Lower leg skin (tissue), 4 donors: ENCODE measurements at places on chromosomes 5 and 9.

- no peak for DNase-seq
Observed at GRCh38 chr5:144085381-144085780, 85.1 kb downstream of the YIPF5 start.

- DNase-seq, result no peak
Observed at GRCh38 chr9:134032456-134033222, 7.4 kb downstream of the BRD3OS start.

DNA sequence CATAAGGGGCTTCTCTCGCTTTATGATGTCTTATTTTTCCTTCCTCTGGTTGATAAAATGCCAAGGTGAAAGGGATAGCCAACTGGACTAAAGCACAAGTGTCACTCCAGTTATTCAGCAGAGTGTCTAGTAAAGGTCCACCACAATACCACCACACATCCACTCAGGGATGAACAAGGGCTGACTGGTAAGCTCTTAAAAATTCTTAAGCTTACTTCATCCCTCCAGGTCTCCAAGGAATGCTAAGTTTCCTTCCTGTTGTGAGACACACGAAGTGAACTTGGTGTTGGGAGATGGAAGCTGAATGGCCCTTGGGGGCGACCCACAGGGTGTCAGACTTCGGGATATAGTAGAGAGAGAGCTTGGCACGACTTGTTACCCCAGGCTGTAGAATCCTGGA lies 3.2 kb upstream of the HMGCS1 start:
- DNase-seq, result no peak

- no peak for DNase-seq
Observed at GRCh38 chr5:53041071-53041692, 52.0 kb downstream of the ITGA2 start.

GRCh38 chr5:133873449-133873848 lies 95.0 kb downstream of the C5orf15 start:
- DNase-seq, result no peak

GRCh38 chr5:53552561-53552960 lies 7.9 kb upstream of the NDUFS4 start:
- DNase-seq, result no peak

DNA sequence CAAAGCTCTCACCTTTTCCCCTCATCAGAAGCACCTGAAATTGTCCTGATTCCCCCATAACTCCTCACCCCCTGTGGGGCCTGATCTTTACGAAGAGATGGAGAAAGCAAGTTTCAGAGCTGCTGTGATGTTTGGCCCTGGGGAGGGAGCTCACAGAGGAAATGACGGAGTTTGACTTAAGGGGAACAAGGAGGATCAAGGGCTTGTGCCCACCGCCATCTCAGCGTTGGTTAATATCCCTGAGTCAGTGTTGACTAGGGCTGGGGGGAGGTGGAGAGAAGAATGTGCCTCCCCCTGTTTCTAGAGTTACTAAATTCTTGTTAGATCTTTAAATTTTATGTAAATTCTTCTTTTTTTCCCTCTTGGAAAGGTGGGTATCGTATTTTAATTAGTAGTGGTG lies 27.8 kb downstream of the FGF18 start:
- DNase-seq, result no peak

DNA sequence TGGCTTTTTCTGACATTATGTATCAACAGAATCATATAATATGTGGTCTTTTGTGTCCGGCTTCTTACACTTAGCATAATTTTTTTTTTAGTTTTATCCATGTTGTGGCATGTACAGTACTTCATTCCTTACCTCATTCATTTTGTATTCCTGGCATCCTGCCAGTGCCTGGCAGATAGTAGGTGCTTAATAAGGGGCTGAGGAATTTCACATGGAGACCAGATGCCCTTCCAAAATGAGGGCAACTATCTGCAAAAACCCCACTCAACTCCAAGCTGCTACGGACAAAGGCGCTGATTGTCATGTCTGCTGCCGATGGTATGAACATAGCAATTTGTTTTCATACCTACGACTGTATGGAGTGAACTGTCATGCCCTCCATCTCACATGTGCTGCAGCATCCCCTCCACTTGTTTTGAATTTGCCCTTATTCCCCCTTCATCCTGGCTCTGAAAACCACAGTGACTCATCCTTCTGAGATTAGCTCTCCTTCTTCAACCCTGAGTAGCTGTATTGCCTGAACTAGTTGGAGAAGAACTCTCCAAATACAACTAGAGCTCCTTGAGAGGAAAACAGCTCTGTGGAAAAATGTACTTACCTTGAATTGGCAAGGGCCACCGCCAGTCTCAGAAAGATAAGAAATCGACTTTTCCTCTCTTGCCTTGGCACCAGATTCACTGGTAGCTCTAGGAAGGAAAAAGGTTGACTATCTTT lies 41.3 kb upstream of the FOXE1 start:
- no peak for DNase-seq

DNA sequence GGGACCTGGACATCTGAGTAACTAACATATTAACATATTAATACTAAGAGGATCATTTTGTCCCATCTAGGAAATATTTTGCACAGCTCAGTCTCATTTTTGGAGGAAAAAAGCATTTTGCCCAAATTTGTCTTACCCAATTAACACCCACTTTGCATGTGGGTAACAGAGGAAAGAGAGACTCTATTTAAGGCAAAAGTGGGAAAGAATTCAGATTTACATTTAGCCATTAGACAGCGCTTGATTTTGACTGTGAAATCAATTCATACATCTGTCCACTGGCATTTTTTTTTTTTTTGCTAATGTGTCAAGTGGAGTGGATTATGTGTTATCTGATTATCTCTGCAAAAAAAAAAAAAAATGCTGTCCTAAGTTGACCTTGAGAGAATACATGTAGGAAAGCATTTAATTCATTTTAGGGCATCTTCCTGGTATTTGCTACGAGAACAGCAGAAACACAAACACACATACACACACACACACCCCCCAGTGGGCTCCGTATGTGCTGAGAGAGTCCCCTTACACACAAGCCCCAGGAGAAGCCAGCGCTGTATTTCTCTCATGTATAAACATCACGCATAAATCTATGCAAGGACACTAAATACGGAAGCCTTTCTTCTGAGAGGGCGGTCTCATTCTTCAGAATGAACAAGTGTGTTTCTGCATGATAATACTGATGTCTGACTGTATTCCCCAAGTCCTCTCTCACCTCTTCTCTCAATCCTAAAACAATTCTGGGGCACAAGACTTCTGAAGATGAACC lies 202.0 kb upstream of the KLF9 start:
- no peak for DNase-seq

- peak; percentile 96 for DNase-seq
Observed at GRCh38 chr5:75236322-75237316, at the start of gene ANKRD31. TSS of gene ANKRD31 (minus strand) at chr5:75236878. CDS start at chr5:75236686, 192 bp downstream.

GRCh38 chr9:89400403-89401116 lies 82.3 kb downstream of the SECISBP2 start:
- DNase-seq, result no peak

- DNase-seq, result no peak
Observed at GRCh38 chr5:76470976-76471375, 67.9 kb downstream of the IQGAP2 start.

- DNase-seq, result no peak
Observed at GRCh38 chr9:111965566-111966019, 69.0 kb downstream of the UGCG start.

GRCh38 chr5:177405805-177406204 lies 3.6 kb downstream of the F12 start:
- DNase-seq, result no peak

- DNase-seq, result no peak
Observed at GRCh38 chr9:70510157-70510770, 95.8 kb upstream of the KLF9 start.

DNA sequence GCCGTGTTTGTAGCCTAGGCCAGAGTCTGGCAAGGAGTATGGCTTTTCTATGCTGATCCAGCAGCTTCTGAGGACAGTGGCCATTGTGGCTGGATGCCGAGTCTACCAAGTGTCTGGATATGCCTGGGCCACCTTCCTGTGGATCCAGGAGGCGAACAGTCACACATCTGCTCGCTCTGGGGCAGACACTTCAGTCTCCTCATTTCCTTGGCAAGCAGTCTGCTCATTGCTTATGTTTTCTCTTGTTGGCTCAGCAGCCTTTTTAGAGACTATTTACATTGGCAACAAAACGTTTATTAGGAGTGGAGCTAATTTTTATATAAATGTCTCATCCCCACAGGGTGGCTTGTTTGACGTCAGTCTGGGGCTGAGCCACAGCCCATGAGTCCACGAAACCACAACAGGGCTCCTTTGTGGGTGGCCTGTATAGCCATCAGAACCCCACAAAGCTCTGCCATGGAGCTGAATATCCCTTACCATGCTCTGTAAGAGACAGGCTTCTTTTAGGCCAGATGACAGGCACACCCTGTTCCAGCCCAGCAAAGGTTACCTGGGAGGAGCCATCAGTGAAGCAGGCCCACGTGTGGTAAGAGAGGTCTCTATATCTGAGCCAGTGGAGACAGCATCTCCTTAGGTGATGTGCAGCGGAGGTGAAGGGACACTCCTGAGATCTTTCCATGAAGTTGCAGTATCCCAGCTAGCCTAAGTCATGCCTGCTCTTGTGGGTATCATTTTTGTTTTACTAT lies 221.7 kb downstream of the DIRAS2 start:
- no peak for DNase-seq

GRCh38 chr9:73548201-73548600 lies 396.5 kb downstream of the ANXA1 start:
- no peak for DNase-seq

DNA sequence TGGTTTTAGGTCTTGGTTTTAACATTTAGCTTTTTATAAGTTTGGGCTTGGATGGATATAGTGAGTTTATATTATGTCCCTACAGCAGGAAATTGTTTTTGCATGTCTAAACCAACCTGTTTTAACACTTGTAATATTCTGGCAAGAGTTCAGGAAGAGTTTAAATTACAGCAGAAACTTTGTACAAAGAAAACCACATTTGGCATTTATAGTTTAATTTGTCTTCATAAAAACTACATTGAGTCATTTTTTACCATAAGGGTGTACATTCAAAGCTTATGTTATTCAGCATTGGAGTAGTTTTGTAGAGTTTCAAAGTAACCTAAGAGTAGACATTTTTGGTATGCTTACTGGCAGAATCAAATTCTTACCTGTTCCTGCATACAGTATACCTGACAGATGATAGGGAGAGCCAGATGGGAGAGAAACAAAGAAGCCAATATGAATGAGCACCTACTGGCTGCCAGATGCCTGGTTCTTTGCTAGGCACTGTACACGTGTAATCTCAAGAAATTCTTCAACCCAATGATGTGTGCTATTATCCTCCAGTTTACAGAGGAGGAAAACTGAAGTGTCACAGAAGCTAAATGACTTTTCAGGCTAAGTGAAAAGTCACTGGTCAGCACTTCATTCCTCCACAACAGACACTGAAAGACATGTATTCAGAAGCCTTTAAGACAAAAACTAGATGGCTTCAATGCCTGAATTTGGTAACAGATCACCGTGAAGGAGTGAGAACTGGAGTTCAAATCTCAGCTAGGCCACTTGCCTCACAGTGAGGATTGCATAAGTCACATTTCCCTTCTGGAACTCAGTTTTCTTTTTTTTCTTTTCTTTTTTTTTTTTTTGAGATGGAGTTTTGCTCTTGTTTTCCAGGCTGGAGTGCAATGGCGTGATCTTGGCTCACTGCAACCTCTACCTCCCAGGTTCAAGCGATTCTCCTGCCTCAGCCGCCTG lies 25.9 kb upstream of the ECM2 start:
- no peak for DNase-seq

- DNase-seq, result no peak
Observed at GRCh38 chr5:132873119-132873929, at the start of gene LEAP2. TSS of gene LEAP2 (plus strand) at chr5:132873668. CDS start at chr5:132873695, 27 bp downstream.

DNA sequence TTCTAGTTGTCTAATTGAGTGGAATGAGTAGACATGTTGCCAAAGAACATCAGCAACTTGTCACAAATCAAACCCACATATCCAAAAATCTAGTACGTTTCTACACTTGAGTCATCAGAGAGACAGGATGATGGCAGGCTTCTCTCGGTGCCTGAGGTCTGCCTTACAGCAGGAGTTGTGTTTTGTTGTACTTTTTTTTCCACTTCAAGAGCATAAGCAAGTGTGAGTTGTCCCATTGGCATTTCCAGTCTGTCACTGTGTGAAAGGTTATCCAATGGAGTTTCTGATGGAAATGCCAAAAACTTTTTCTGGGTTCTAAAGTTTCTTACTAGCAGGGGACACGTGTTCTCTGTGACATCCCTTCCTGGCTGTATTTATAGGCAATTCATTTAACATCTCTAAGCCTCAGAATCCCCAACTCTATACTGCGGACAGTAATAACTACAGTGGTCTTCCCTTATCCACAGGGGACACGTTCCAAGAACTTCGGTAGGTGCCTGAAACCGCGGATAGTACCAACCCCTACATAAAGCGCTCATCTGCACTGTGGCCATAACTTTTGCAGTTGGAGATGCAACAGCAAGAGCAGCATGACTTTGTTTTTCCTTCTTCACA lies 246.5 kb downstream of the SYK start:
- DNase-seq, result peak; percentile 75

- DNase-seq, result no peak
Observed at GRCh38 chr9:110936237-110936636, 102.0 kb downstream of the LPAR1 start.

DNA sequence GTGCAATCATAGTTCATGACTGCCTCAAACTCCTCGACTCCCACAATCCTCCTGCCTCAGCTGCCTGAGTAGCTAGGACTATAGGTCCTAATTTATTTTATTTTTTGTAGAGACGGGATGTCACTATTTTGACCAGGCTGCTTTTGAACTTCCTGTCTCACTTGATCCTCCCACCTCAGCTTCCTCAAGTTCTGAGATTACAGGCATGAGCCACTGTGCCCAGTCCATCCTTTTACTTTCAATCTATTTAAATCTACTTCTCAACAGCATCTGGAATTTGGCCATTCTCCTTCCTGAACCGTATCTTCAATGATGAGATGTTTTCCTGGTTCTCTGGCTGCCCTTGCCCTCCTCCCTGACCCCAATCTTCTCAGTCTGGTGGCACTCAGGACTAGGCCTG lies 12.2 kb upstream of the GRIN1 start:
- DNase-seq, result no peak

DNA sequence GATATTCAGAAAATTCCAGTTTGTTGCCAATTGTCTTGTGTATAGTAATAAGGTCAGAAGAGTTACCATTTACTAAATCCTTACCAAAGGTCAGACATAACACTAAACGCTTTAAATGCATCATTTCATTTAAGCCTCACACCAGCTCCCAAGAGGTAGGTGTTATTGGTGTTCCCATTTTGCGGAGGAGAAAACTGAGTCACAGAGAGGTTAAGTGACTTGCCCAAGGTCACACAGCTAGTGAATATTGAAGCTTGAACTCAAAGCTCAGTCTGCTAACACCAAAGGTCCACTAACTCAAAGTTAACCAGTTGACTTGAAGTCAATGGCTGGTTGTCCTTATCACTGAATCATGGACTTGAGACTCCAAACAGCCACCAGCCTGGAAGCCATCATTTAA lies 40.8 kb upstream of the NTNG2 start:
- no peak for DNase-seq
